ENCODE measurements at places on chromosomes 7 and 10. TPM values are rescaled to one million over a fixed set of nuclear protein-coding genes. Genes with fewer than 3 reads are reported as not detected.

The IFIT1 gene
- total RNA-seq: 4.9 TPM

The NUTM2E gene
- 0.30 TPM for total RNA-seq

The REEP3 gene
- total RNA-seq: 10.2 TPM

The CCDC3 gene
- 0.23 TPM for total RNA-seq

The PILRA gene
- total RNA-seq: 38.8 TPM

The HNRNPH3 gene
- 162 TPM for total RNA-seq

The FGL2 gene
- 51.5 TPM for total RNA-seq

The MINDY4 gene
- 1.1 TPM for total RNA-seq

The BEND7 gene
- 0.38 TPM for total RNA-seq

The SPDYE2B gene
- not detected for total RNA-seq

The CCDC136 gene
- total RNA-seq: 17.5 TPM

The ATG9B gene
- total RNA-seq: 4.6 TPM

The PVRIG gene
- total RNA-seq: 45.6 TPM

The ZNF853 gene
- 9.7 TPM for total RNA-seq

The TCF7L2 gene
- 32.7 TPM for total RNA-seq

The SFXN2 gene
- total RNA-seq: 5.1 TPM

The EXOC6 gene
- total RNA-seq: 18.2 TPM

The RBP4 gene
- not detected for total RNA-seq

The TRIM50 gene
- total RNA-seq: not detected

The CYP26C1 gene
- total RNA-seq: not detected

The A1CF gene
- total RNA-seq: not detected

The GRM3 gene
- not detected for total RNA-seq

The PBLD gene
- 1.4 TPM for total RNA-seq

The RET gene
- total RNA-seq: not detected

The ADAM12 gene
- 1.6 TPM for total RNA-seq

The EGFR gene
- not detected for total RNA-seq

The COL1A2 gene
- not detected for total RNA-seq
